ENCODE measurements at places on chromosomes 5 and 9. TPM values are rescaled to one million over a fixed set of nuclear protein-coding genes. Genes with fewer than 3 reads are reported as not detected.

DNA sequence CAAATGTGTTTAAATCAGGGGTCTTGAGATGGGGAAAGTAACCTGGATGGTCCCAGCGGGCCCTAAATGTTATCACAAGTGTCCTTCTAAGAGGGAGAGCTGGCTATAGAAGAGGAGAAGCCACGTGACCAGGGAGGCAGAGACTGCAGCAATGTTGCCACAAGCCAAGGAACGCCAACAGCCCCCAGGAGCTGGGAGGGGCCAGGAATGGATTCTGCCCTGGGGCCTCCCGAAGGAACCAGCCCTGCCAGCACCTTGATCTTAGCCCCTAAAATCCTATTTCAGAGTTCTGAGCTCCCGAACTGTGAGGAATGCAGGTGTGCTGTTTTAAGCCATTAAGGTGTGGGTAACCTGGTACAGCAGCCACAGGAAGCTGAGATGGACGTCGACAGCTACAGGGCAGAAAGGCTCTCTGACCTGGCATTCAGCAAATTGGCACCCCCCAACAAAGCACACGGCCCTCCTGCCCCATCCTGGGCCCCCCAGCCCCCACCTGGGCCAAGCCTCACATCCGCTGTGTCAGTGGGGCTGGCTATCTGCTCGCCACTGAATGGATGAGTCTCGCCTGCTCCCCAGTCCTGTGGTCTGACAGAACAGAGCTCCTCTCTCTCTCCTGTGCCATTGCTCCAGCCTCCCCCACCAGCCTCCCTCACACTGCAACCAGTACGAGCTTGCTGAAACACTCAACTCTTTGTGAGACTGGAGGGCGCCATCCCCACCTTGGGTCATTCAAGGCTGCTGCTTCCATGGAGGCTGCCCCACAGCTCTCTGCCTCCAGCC is 78.8 kb downstream of the ADAMTS2 start:
- peaks cover 40% of the 10 kb centered on the region for H3K4me1 ChIP-seq
- no peaks in the 10 kb centered on the region for H3K36me3 ChIP-seq
- no peak overlapping the region for H3K4me3 ChIP-seq
- peak overlapping the region; percentile 87 for H3K27ac ChIP-seq
- no peaks in the 10 kb centered on the region for H3K27me3 ChIP-seq
- DNase-seq: no peak

GRCh38 chr9:98256756-98257155 is 1.3 kb upstream of the TBC1D2 start:
- peaks cover 38% of the 10 kb centered on the region for H3K4me1 ChIP-seq
- H3K36me3 ChIP-seq: no peaks in the 10 kb centered on the region
- no peaks in the 10 kb centered on the region for H3K27me3 ChIP-seq
- H3K27ac ChIP-seq: peak overlapping the region; percentile 99
- no peak for DNase-seq

DNA sequence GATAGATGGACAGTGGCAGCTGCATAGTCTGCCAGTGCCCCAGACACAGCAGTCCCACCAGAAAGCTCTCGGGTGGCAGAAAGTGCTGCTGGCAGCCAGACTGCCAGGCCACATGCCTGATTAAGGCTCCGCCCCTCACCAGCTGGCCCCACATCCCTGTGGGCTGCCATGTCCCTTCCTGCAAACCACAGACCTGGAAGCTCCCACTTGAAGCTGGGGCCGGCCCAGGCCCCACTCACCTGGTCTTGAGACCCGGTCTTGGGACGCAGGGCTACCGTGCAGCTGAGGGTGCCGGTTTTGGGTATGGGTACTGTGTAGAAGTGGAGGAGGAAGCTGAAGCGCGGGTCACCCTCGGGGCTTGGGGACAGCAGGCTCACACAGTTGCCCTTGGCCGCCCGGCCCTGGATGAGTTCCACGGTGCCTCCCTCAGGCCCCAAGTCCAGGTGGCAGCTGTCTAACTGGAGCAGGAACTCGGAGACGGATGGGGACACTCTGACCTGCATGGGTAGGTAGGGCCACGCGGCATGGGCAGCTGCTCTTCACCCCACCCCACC is 15.3 kb downstream of the FPGS start:
- H3K36me3 ChIP-seq: peaks cover 86% of the 10 kb centered on the region
- no peak for DNase-seq
- H3K4me3 ChIP-seq: no peak overlapping the region
- H3K4me1 ChIP-seq: no peaks in the 10 kb centered on the region
- H3K27ac ChIP-seq: no peak overlapping the region

- peaks cover 5% of the 10 kb centered on the region for H3K27me3 ChIP-seq
- DNase-seq: no peak
- H3K4me1 ChIP-seq: no peaks in the 10 kb centered on the region
- H3K27ac ChIP-seq: no peak overlapping the region
- no peak overlapping the region for H3K4me3 ChIP-seq
- no peaks in the 10 kb centered on the region for H3K36me3 ChIP-seq
Measured at GRCh38 chr5:14028938-14029584, 84.6 kb upstream of the DNAH5 start.

- H3K27me3 ChIP-seq: no peaks in the 10 kb centered on the region
- peak overlapping the region; percentile 72 for H3K27ac ChIP-seq
- no peak for DNase-seq
- no peaks in the 10 kb centered on the region for H3K36me3 ChIP-seq
- H3K4me3 ChIP-seq: no peak overlapping the region
Measured at GRCh38 chr5:172565455-172565854, 75.6 kb upstream of the NEURL1B start.

DNA sequence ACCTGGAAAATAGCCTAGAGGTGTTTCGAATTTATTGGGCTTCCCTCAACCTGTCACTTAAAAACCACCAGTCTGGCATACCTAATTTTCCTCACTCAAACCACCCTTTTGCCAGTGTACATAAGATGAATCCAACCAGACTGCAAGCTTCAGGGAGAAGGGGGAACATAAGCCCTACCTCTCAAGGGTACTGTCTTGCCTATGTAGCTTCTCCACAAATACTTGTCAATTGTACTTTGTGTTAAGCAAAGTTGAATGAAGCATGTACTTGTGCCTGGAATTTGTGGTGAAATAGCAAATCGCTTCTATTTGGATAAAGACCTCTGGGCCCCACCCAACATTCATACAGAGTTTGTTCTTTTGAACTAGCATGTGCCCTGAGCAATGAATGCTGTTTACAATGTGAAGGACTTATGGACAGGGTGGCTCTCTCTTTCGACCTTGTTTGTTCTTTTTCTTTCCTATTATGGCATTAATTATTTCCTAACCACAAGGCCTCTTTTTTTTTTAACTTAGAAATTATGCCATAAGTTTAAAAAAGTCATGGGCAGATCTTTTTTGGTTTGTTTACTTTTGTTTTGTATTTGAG is 580.2 kb downstream of the EBF1 start:
- H3K4me1 ChIP-seq: no peaks in the 10 kb centered on the region
- H3K4me3 ChIP-seq: no peak overlapping the region
- no peaks in the 10 kb centered on the region for H3K27me3 ChIP-seq
- no peaks in the 10 kb centered on the region for H3K36me3 ChIP-seq
- H3K27ac ChIP-seq: no peak overlapping the region
- no peak for DNase-seq

DNA sequence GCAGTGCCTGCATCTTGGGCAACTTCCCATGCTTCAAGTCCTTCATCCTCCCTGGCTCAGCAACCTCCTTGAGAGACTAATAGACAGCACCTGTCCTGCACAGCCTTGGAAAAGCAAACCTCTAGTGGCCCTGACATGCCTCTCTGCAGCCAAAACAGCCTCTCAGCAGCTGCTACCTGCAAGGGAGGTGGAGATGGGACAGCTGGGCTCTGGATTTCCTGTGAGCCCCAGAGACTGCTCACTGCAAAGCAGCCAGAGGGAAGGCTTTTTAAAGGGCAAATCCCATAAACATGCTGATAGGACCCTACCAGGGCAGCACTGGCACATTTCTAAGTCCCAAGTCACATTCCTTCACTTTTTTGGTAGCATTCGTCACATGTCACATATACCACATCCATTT is 31.5 kb upstream of the MYORG start:
- no peaks in the 10 kb centered on the region for H3K27me3 ChIP-seq
- H3K36me3 ChIP-seq: peaks cover 26% of the 10 kb centered on the region
- H3K4me1 ChIP-seq: no peaks in the 10 kb centered on the region
- DNase-seq: no peak
- H3K27ac ChIP-seq: no peak overlapping the region
- no peak overlapping the region for H3K4me3 ChIP-seq

The FGF1 gene
- not detected for total RNA-seq

The ACTL7A gene
- total RNA-seq: not detected

The NR2F1 gene
- 3.6 TPM for total RNA-seq

The AGXT2 gene
- not detected for total RNA-seq
